ENCODE measurements at places on chromosomes 11 and 22.
A peak's percentile ranks its signal among the peaks of the same experiment; 100 is the strongest.

- no peaks in the 10 kb centered on the region for H3K4me1 ChIP-seq
- H3K27ac ChIP-seq: no peak overlapping the region
- DNase-seq: peak; percentile 26
- no peak overlapping the region for H3K4me3 ChIP-seq
- no peaks in the 10 kb centered on the region for H3K36me3 ChIP-seq
These were observed 187.3 kb upstream of the B3GAT1 start for GRCh38 chr11:134599299-134599771.

GRCh38 chr11:68160100-68160695, 39.0 kb upstream of the CHKA start:
- DNase-seq: no peak
- H3K4me3 ChIP-seq: no peak overlapping the region
- H3K4me1 ChIP-seq: no peaks in the 10 kb centered on the region
- no peak overlapping the region for H3K27ac ChIP-seq

DNA sequence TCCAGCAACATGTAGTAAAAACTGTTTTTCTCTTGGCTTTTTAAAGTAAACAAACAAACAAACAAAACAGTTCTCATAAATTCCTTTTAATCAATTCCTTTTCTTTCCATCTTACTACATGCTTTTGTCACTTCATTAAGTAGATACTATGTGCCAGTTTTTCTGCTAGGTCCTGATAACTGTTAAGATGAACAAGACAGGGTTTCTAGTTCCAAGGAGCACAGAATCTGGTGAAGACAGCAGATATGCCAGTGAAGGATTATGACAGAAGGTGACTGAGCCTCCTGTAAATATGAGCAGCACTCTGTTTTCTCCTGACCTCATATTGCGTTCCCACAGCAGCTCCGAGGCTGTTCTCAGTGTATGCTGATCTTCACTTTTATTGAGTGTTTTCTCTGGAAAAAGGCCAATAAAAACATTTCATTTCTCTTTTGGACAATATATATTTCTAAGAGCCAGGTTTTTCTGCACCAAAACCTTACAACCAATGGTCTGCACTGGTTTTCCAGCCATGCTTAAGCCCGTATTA, 45.8 kb downstream of the HEPHL1 start:
- H3K4me1 ChIP-seq: no peaks in the 10 kb centered on the region
- no peaks in the 10 kb centered on the region for H3K27me3 ChIP-seq
- DNase-seq: no peak
- no peak overlapping the region for H3K4me3 ChIP-seq
- no peaks in the 10 kb centered on the region for H3K36me3 ChIP-seq

- peaks cover 3% of the 10 kb centered on the region for H3K4me1 ChIP-seq
- H3K4me3 ChIP-seq: no peak overlapping the region
- H3K27me3 ChIP-seq: no peaks in the 10 kb centered on the region
- DNase-seq: no peak
- no peak overlapping the region for H3K27ac ChIP-seq
These were observed 19.1 kb downstream of the MGAT3 start for GRCh38 chr22:39475902-39476301.

- no peak overlapping the region for H3K27ac ChIP-seq
- no peaks in the 10 kb centered on the region for H3K36me3 ChIP-seq
- DNase-seq: no peak
- no peaks in the 10 kb centered on the region for H3K27me3 ChIP-seq
- H3K4me3 ChIP-seq: no peak overlapping the region
These were observed 437.8 kb upstream of the CADM1 start for GRCh38 chr11:115942011-115942410.

All from H9 (cell line).